Kidney (tissue), 22 donors: ENCODE measurements at places on chromosomes 4 and X. TPM values are rescaled to one million over a fixed set of nuclear protein-coding genes. Genes with fewer than 3 reads are reported as not detected.

- no peak for DNase-seq
Observed at GRCh38 chr4:105067946-105068345, 78.7 kb upstream of the TET2 start.

NUDT11 gene
- 0.85 TPM for total RNA-seq

DNA sequence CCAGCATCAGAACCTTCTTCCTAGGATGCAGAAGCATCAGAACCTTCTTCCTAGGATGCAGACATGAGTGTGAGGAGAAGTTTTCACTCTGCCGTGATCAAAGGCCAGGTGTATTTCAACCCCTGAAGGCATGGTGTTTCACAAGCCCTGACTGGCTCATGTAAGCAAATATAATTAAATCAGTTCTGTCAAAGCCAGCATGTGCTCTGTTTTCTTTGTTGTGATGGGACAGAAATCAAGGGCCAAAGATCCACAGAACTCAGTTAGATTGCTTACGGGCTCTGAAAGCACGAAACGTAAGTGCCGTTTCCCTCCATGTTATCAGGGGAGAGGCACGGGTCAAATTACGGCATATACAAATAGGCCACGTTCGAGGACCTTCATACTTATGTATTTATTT, 32.0 kb upstream of the CLDN24 start:
- no peak for DNase-seq

SOWAHB gene
- total RNA-seq = 5.0 TPM

RRH gene
- 0.44 TPM for total RNA-seq

DNA sequence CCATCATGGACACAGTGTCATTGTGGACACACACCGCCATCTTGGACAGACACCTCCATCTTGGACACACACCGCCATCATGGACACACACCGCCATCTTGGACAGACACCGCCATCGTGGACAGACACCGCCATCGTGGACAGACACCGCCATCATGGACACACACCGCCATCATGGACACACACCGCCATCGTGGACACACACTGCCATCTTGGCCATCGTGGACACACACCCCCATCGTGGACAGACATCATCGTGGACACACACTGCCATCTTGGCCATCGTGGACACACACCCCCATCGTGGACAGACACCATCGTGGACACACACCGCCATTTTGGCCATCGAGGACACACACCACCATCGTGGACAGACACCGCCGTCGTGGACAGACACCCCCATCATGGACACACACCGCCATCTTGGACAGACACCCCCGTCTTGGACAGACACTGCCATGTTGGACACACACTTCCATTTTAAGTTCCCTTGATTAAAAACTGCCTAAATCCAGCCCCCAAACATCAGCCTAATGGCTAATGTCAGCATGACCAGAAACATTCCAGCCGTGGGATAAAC, 9.1 kb downstream of the ASMTL start:
- no peak for DNase-seq

DKK2 gene
- 0.22 TPM for total RNA-seq

- DNase-seq = no peak
Observed at GRCh38 chr4:2061186-2062131, 2.3 kb downstream of the NAT8L start.

DNA sequence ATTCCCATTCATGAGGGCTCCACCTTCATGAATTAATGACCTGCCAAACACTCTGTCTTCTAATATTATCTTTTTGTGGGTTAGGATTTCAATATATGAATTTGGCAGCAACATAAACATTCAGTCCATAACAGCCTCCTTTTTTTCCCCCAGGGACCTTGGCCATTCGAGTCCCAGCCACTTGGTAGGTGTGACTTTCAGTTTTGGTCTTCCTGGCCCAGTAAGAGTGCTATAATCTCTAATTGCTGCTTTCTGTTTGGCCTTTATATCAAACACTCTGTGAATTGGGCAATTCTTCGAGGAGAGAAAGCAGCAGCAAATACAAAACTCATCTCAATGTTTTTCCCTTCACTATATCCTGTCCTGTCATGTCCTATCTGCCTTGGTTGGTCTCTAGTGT, 12.4 kb upstream of the RADX start:
- no peak for DNase-seq

- no peak for DNase-seq
Observed at GRCh38 chr4:15065516-15065915, 63.2 kb downstream of the CPEB2 start.

DNA sequence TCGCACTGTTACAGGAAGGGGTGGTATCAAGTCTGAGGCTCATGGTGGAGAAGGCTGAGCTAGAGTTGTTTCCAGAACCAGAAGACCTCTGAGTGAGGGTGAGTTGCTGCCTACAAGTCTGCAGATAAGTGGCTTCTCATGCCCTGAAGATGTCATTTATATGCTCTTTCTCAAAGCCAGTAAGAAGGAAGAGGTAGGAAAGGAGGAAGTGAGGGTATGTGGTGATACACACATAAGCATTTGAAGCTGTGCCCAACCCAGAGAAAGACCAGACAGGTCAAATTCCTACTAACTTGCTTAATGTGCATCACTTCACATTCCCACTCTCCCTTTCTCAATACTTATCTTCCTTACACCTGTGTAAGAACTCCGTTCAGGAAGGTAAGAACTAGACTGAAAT, at the start of gene PPBP:
TSS of gene PPBP (minus strand) at position 130 of the 400 bp plus-strand sequence. CDS start at position 43, 87 bp downstream.
- DNase-seq = no peak

DNA sequence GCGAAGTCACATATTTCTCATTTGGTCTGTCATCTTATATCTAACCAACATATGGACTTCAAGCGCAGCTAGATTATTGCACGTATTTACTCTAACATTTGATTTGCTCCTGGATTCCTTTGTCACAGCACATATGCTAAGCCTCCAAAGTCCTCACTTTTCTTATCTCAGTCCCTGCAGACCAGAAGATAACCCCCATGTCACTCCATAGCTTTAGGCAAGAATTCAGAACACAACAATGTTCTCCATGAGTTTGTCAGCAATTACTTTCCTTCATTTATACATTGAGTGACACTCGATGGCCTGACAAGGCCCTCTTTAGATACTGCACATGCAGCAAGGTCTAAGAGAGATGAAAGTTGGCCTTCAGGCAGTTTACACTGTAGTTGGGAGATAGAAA, 4.8 kb upstream of the STATH start:
- DNase-seq = no peak

- no peak for DNase-seq
Observed at GRCh38 chr4:15891312-15891711, 47.2 kb downstream of the FGFBP1 start.

GRCh38 chrX:149060921-149061320, 444.2 kb downstream of the IDS start:
- DNase-seq = no peak

SPATA18 gene
- 11.6 TPM for total RNA-seq

DNA sequence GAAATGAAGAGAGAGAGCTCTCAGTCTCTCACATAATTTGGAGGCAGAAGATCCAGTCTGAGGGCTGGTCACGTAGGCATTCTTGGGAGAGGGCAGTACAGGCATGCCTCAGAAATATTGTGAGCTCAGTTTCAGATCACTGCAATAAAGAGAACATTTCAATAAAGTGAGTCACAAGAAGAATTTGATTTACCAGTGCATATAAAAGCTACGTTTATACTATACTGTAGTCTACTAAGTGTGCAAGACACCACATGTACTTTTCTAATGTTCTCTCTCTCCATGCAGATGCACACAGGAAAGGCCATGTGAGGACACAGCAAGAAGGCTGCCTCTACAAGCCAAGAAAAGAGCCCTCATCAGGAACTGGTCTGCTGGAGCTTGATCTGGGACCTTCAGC, 583.5 kb upstream of the FAT1 start:
- no peak for DNase-seq

DNA sequence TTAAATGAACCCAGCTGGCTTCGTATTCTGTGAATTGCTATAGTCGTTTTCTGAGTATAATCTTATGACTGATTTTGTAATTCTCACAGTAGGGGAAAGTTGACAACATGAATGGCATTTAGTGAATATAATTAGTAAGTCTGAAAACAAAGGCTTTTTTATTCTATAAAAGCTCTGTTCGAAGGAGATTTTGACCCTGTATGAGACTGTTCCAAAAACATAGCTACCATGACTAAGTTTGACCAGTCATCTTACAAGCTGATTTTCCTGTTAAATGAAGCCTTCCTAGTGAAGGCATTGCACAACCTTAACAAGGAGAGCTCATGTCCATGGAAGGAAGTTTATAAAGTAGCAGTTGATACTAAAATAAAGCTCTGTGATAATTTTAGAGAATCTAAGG, 242.3 kb downstream of the RPA4 start:
- DNase-seq = no peak

- no peak for DNase-seq
Observed at GRCh38 chr4:52572936-52573485, 86.1 kb downstream of the USP46 start.

GRCh38 chrX:63513825-63514568, 162.9 kb upstream of the SPIN4 start:
- DNase-seq = peak; percentile 14

- DNase-seq = no peak
Observed at GRCh38 chr4:101000496-101000895, 346.8 kb downstream of the PPP3CA start.

GRCh38 chr4:94582517-94582916, 130.8 kb downstream of the PDLIM5 start:
- no peak for DNase-seq

STPG2 gene
- total RNA-seq = 1.1 TPM

DNA sequence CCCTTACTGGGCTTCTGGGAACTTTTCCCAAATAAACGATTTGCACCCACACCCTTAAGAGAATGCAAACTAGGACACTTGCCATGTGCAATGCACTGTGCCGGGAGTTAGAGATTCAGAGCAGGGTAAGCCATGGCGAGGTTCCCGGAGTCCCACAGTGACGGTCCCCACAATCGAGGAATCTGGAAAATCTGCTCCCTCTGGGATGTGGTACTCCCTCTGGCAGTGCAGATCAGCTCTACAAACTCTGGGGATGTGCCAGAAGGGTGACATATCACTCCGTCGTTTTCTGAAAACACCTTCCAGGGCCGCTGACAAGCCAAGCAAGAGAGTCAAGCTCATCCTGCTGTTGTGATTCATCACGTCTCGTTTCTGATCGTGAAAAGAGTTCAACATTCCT, 537.5 kb downstream of the BCOR start:
- DNase-seq = no peak

- DNase-seq = no peak
Observed at GRCh38 chr4:7426525-7427171, 8.1 kb downstream of the PSAPL1 start.

GRCh38 chr4:124810827-124811226, 98.3 kb upstream of the ANKRD50 start:
- DNase-seq = no peak

- DNase-seq = no peak
Observed at GRCh38 chr4:17273047-17273446, 238.8 kb downstream of the QDPR start.

GRCh38 chrX:66676413-66676812, 37.5 kb upstream of the EDA2R start:
- no peak for DNase-seq

DNA sequence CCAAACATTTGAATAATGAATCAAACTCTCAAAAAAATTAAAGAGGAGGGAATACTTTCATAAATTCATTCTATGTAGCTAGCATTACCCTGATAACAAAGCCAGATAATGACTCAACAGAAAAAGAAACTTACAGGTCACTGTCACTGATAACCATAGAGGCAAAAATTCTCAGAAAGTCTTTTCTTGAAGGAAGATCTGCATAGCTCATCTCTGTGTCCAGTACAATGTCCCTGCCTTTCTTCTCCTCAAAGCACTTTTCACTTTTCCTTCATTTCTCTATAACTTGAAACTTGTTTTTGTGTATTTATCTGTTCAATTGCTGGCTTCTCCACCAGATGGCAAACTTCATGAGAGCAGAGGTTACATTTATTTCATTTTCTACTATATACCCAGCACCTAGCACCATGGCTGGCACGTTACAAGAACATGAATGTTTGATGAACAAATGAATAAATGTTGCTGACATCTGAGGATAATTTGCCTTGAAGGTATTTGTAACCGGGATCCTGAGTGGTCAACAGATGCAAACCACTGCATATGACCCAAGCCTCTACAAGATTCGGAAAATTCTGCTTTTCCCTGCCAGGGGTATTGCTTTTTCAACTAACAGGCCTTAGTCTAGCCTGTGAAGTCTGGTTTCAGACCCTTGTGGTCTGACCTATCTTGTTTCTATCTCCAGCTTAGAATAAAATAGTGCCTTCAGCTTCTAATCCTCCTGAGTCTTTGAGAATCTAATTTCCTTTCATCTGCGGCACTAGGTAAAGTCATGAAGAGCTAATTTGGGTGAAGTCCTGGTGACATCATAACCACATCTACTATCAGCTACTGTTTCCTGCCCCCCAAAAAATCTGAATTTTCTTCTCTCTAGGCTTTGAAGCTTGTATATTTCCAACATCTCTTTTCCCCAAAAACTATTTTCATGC, 52.5 kb upstream of the ANTXR2 start:
- DNase-seq = no peak

AMTN gene
- not detected for total RNA-seq

- DNase-seq = no peak
Observed at GRCh38 chrX:134948333-134949241, 42.2 kb upstream of the SMIM10 start.

NXF2B gene
- 0.25 TPM for total RNA-seq

- DNase-seq = no peak
Observed at GRCh38 chrX:69027181-69028005, 137.9 kb downstream of the PJA1 start.

- DNase-seq = no peak
Observed at GRCh38 chr4:2443956-2444740, 24.8 kb upstream of the RNF4 start.

DNA sequence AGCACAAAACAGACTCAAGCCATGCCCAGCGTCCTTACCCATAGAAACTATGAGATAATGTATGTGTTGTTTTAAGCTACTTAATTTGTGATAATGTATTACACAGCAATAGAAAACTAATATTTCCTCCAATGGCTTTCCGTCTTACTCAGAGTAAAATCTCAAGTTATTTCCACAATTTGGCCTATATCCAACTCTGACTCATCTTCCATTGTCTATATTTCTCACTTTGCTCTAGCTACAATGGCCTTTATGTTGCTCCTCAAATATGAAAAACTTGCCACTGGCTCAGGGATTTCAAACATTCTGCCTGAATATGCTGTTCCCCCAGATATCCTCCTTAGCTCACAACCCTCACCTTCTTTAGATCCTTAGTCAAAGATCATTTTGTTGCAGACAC, 31.6 kb downstream of the IQCM start:
- no peak for DNase-seq

- peak; percentile 67 for DNase-seq
Observed at GRCh38 chr4:168923526-168924194, 86.4 kb downstream of the CBR4 start.

HERC6 gene
- 15.7 TPM for total RNA-seq

DNA sequence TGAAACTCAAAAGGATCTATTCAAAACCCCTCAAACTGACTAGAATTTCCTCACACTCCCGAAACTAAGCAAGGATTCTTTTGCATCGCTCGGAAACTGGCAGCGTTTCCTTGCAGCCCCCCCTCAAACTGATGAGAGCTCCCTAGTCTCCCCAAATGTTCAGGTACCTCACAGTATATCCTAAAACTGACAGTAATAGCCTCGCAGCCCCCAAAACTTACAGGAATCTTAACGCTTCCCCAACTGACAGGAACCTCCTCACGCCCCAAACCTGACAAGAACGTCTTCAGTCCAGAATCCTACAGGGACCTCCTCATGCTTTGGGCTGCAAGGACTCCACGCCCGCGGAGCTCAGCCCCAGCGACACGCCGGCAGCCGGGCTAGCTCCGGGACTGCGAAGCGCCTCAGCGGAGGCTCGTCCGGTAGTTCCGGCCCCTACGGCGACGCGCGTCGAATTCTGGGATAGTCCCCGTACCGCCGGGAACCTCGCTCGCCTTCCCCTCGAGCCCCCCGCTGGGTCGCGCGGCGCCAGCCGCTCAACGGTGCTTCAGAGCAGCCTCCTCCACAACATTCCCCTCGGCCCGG, 640 bp downstream of the PHF8 start:
- DNase-seq = peak; percentile 22
